ENCODE measurements at places on chromosomes 1 and 21.

- peak; percentile 60 for DNase-seq
These were observed 10.7 kb downstream of the WNT3A start for GRCh38 chr1:228017356-228018124.

- DNase-seq, result no peak
These were observed 13.7 kb upstream of the RGS16 start for GRCh38 chr1:182617734-182618351.

- DNase-seq, result no peak
These were observed 167.7 kb downstream of the SIPA1L2 start for GRCh38 chr1:232462213-232462612.

DNA sequence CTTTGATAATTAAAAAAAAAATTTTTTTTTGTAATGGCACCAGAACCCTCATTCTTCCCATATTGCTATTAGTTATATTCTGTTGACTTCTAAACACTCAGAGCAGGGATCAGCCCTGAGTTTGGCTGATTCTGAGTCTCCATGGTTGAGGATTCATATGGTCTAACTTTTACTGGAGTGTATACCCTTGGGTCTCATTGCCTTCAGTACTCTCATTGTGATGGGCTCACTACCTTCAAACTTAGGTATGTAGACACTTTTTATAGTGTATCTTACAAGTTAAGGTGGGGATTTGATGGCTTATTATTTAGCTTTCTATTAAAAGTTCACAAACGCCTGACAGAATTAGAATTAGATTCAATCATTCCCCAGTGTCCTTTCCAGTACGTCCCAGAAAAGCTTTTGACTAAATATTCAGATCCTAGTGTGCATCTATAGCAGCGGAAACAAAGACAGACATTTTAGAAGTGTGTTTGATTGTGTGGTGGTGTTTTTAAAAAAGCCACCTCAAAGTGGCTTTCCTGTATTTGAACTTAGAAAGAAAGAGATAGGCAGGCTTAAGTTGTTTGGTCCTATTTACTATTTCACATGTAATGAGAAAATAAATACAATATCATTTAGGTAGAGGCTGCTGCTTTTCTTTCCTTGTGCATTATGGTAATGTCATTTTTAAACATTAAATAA lies 1.4 kb downstream of the MACF1 start:
- no peak for DNase-seq

DNA sequence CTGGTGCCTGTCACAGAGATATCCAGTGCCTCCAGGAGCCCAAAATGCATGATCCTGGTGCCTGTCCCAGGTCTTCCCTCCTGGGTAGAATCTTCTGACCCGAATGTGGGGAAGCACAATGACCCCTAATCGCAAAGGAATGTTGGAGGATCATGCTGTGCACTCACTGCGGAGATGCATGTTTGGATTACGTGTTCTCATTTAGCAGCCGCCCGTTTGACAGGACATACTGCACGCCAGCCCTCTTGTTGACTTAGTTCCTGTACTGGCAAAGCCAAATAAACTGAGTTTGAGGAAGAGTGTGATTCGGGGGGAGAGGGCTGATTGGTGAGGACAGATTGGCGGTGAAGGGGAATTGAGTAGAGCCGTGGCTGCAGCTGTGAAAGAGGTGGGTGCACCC lies 85.9 kb upstream of the SIM2 start:
- no peak for DNase-seq

DNA sequence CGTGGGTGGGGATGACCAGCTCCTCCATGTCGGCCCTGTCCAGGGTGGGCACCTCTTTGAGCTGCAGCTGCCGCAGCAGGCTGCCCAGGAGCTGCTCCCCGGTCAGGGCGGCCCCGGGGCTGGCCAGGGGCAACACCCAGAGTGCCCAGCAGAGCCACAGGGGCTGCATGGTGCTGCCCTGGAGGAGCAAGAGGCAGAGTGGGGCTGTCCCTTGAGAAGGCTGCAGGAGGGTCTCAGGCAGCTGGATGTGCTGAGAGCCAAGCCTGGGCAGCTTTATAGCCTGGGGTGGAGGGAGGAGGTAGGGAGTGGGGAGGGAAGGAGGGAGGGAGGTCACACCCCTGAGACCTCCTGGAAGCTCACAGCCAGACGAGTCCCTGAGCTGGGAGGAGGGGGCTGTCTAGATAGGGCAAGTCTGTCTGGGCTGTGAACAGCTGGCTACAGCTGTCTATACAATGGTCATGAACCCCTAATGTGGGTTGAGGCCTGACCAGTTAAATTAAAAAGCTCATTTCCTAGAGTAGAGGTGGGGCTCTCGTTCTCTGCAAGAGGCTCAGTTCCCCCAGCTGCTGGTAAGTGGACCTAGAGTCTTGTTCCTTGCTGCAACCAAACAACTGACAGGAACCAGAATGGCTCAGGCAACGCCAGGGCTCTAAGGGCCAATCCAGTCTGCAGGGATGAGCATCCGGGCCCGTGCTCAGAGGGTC lies at the start of gene LEFTY1:
Gene LEFTY1 (minus strand): TSS at position 249 of the 704 bp plus-strand sequence. CDS start 80 bp downstream, at position 169.
- DNase-seq, result no peak

- no peak for DNase-seq
These were observed 204.0 kb upstream of the C21orf91 start for GRCh38 chr21:18023157-18023556.

DNA sequence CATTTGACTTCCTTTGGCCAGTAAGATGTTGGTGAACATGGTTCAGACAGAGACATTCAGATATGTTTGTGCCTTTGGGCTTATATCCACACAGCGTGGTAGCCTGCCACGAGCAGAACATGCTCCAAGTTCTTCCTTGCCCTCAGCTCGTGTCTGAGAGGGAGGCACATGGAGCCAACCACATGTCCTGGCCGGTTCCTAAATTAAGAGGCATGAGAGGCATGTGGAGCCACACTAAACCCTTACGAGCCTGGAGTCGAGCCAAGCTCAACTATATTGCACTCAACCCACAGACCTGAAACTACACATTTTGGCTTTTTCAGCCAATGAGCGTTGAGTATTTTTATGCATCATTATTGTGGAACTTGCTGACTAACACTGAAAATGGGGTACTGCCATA lies 133.7 kb upstream of the KCNK1 start:
- no peak for DNase-seq

- peak; percentile 50 for DNase-seq
These were observed 30.3 kb downstream of the SMIM12 start for GRCh38 chr1:34829250-34829649.

DNA sequence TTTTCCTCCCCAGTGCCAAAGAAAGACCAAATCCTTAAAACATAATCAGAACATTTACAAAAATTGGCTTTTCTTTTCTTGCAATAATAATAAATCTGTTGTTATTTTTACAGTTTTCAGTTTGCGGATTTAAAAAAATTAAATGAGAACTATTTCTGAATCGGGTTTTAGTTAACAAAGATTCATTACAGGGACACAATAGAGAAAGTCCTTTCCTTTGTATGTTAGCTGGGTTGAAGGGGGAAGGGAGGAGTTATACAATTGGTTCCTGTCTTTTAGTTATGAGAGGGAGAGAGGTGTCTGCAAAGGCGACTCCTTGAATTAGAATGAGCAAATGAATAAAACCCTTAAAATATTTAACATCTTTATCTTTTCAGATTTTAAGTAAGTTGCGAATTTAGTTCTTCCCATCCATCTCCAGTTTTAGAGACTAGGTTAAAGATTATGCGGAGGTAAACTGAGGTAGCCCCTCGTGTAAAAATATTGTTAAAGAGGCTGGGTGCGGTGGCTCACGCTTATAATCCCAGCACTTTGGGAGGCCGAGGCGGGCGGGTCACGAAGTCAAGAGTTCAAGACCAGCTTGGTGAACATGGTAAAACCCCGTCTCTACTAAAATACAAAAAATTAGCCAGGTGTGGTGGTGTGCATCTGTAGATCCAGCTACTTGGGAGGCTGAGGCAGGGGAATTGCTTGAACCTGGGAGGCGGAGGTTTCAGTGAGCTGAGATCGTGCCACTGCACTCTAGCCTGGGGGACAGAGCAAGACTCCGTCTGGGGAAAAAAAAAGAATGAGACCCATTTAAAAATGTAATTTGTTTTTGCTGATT lies 3.9 kb downstream of the SPEN start:
- no peak for DNase-seq

GRCh38 chr1:221827307-221827642 lies 85.4 kb upstream of the DUSP10 start:
- no peak for DNase-seq

- no peak for DNase-seq
These were observed 22.1 kb downstream of the EIF2D start for GRCh38 chr1:206590025-206590758.

GRCh38 chr1:205535866-205536758 lies 31.6 kb downstream of the CDK18 start:
- DNase-seq, result peak; percentile 34

DNA sequence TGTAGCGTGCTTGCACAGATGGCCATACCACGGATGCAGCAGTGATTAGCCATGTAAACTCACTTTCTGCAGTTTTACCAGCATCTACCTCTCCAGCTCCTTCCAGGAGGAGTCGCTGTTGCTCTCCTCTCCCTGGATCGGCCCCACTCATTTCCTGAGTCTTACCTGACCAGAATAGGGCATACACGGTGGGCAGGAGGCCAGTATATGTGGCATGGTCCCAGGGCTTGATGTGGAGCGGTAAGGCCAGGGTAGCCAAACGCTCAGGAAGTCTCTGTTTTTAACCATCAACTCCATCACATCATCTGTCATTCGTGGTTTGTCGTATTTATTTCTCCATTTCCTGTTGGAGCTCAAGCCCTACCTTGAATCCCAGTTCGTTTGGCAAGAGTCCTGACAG lies 163.4 kb upstream of the USP24 start:
- peak; percentile 78 for DNase-seq

DNA sequence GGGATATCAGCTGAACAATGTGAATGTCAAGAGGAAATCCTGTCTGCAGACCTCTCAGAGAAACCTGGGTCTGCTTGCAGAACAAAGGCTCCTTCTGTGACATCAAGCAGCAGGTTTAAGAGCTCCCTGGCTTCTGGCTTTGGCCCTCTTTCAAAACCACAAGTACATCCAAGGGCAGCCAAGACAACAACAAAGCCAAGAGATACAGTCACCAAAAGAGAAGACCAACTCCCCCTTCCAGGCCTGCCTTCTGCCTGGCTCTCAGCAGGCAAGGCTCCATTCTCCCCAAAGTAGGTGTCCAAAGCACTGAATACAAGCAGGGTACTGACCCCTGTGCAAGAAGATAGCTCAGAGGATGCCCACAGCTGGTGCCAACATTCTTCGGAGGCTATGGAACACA lies 11.5 kb downstream of the BCAR3 start:
- no peak for DNase-seq

DNA sequence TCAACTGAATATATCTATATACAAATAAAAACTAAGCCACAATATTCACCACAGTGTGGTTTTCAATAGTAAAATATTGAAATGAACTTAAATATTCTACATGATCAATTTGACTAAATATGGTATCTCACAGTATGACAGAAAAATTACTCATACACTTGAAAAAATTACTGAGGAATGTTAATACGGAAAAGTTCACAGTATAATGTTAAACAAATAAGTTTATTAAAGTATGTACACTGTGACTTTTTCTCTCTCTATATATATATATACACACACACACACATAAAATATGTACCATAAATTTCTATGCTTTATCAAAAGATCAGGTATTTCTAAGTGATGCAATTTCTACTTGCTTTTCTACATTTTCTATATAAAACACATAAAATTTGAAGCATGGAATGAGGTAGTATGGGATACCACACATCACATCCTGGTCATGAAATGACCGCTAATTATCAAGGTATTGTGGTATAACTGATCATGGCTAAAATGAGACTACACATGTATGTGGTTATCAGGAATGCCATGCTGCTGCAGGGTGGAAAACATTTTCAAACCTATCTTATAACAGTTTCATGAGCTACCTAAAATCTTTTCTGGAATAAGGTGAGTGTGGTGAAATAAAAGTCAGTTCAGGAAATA lies 102.3 kb downstream of the CDC42BPA start:
- DNase-seq, result no peak

DNA sequence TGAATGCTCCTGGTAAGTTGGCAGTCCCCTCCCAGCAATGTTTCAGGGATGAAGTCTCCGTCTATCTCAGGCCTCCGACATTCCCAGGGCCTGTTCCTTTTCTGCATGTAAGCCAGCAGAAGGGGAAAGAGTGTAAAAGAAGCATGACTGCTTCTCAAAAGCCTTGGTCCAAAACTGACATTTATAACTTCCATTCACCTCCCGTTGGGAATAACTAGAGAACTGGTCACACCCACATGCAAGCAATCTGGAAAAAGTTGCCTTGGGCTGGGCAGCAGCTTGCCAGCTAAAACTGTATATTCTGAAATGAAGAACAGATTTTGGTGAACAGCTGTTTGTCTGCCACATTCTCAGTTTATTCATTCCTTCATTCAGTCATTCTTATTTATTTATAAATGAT lies 24.2 kb upstream of the NPL start:
- DNase-seq, result no peak

GRCh38 chr1:167301355-167301754 lies 80.7 kb downstream of the POU2F1 start:
- no peak for DNase-seq

DNA sequence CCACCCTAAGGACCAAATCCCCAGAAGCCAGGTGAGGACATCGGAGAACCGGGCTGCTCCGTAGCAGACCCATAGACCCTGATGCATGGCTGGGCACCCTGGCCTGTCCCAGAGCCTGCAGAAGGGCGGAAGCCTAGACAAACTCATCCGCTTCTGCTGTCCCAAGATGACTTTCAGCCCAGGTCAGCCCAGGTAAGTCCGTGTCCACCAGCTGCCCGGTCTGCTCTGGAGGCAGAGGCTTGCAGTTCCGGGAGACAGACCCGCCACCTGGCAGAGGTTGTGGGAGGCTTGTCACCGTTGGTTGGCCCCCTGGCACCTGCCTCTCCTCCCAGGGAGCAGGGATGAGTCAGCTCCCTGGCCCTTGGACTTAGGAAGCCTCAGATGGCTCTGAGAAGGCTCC lies 22.8 kb upstream of the POFUT2 start:
- no peak for DNase-seq

DNA sequence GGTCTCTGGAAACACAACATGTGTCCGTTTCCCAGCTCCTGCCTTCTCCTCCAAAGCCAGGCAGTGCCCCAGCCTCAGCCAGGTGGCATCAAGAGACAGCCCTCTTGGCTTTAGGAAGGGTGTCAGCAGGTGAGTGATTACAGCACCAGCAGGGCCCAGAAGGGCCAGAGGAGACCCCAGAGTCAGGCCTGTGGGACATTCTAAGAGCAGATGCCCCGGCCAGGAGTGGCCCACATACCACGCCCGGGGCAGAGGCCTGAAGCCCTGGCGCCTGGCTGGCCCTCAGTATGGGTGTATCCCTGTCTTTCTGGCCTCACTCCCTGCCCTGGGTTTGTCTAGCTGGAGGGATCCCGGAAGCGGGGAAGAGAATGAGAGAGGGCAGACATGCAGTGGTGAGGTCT lies 109.2 kb downstream of the CASZ1 start:
- DNase-seq, result no peak

- peak; percentile 10 for DNase-seq
These were observed 145.2 kb downstream of the FOXD2 start for GRCh38 chr1:47582891-47583608.

GRCh38 chr1:111818546-111818945 lies 62.8 kb downstream of the DDX20 start:
- no peak for DNase-seq

GRCh38 chr1:16236511-16237342 lies at the start of gene CPLANE2:
TSS of gene CPLANE2 (minus strand) at chr1:16237183. CDS start at chr1:16236742, 441 bp downstream.
- peak; percentile 93 for DNase-seq
